AG04450 (cell line): ENCODE measurements at places on chromosomes 3 and 15.

DNA sequence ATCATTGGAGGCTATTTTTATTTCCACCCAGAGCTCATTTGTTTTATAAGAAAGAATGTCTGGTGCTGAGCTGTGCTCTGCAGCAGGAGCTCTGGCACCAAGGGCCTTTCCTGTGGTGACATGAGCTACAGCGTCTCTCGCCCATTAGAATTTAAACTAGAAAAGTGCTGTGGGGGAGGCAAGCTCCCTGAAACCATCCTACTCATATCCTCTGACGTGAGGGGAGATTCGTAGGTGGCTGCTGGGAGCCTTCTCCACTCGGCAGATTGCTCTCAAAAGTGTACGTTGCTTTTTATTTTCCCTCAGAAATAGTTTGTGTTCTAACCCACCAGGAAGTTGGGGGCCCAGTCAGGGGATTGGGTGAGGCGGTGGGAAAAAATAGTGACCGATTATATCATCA lies 76.3 kb upstream of the ARHGEF3 start:
- no peak for DNase-seq

DNA sequence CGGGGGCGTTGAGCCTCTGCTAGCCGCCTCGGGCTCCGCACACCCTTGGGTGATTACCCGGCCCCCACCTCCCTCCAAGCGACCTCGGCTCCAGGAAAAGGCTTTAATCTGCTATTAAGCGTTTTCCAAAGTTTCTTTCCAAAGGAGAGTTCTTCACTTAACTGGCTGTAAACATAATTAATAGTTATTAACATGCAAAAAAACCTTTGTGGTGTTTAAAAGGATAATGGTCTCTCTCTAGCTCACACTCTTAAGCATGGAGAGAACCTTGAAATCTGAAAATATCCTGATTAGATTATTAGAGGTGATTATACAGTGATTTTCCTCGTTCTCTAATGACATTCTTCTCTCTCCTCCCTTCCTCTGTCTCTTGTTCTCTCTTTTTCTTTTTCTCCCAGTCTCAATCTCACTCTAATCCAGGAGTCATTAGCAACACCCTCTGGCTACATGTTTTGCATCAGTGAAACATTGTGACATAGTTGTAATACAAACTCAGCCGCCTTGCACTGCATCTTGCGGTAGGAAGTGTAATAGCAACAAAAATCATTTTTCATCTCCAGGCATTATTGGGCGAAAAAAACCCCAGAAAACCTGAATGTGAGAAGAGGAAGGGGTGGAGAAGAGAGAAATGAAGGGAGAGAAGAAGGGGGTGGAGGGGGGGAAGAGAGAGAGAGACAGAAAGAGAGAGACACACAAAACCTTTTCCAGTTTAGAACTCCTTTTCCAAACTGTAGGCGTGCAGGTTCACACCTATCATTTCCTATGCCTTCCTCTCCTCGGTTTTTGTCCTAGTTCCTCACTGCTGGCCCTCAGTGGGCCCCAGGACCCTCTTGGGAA lies 24.4 kb downstream of the NR2F2 start:
- no peak for DNase-seq

DNA sequence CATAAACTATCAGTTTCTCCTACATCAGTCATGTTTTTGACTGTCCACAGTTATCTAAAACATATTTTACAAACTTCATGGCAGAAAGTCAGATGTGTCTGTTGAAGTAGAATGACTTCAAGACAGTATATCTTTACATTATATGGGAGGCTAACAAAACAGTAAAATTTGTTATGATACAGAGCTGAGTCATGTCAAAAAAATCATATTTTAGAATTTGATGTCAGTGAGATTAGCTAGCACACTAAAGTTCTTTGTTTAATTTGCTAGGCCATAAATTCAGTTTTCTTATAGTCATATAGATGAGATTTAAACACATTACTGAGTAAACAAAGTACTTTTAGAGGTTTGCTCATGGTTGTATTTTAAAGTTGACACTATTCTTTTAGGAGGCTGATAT lies 80.3 kb upstream of the IGSF10 start:
- DNase-seq: no peak

- no peak for DNase-seq
Observed at GRCh38 chr3:37582086-37582485, 279.6 kb upstream of the CTDSPL start.

- DNase-seq: no peak
Observed at GRCh38 chr3:17213102-17213501, 328.3 kb downstream of the PLCL2 start.

GRCh38 chr3:50122661-50123391 lies 32.3 kb upstream of the SEMA3F start:
- DNase-seq: no peak

DNA sequence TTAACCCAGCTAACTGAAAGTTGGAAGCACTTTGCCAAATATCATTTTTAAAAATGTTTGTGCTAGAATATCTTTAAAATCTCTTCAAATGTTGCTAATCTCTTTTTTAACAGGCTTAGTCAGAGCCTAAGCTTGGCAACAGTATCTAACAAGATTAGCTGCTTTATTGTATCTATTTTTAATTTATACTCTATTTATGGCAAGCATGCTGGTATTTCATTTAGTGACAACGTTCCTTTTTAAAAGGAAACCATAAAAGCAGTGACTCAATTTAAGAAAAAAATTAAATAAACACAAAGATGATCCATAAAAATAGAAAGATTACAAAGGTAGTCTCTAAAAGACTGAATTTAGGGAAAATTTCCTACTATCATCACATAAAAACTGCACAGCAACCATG lies 40.5 kb downstream of the SLC12A6 start:
- DNase-seq: no peak

DNA sequence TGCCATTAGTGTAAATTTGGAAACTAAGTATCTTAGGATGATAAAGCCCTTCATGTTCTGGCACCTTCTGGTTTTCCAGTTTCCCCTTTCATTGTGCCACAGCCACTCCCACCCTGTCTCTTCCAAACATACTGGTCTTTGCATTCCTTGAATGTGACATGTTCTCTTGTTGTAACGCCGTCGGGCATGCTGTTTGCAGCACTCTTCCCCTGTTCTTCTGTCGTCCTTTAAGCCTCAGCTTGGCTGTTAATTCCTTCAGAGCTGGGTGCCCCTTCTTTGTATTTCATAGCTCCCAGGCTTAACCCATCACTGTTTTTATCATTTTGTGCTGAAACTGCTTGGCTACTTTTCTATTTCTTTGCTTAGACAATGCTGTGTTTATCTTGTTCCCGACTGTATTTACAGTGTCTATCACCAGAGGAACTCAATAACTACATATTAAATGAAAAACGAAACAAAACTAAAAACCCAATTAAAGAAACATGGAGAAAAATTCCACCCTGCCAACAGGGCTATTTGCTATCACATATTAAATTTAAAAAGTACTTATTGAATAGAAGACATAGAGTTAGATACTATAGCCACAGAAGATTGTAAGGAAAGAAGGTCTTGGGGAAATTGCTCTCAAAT lies 95.4 kb upstream of the KCNAB1 start:
- DNase-seq: no peak

DNA sequence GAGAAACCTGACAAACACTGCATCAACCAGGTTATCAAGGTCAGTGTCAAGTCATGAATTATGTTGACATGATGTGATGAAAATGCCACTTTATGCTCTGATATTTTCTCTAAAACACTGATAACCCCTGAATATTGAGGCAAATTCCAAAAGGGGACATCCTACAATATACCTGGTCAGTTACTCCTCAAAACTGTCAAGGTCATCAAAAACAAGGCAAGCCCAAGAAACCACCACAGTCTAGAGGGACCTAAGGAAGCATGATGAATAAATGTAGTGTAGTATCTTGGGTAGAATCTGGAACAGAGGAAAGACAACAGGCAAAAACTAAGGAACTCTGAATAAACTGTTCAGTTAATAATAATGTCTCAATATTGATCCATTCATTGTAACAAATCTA lies 275.3 kb upstream of the THRB start:
- DNase-seq: no peak

GRCh38 chr15:48058371-48058770 lies 62.4 kb upstream of the SLC24A5 start:
- no peak for DNase-seq

DNA sequence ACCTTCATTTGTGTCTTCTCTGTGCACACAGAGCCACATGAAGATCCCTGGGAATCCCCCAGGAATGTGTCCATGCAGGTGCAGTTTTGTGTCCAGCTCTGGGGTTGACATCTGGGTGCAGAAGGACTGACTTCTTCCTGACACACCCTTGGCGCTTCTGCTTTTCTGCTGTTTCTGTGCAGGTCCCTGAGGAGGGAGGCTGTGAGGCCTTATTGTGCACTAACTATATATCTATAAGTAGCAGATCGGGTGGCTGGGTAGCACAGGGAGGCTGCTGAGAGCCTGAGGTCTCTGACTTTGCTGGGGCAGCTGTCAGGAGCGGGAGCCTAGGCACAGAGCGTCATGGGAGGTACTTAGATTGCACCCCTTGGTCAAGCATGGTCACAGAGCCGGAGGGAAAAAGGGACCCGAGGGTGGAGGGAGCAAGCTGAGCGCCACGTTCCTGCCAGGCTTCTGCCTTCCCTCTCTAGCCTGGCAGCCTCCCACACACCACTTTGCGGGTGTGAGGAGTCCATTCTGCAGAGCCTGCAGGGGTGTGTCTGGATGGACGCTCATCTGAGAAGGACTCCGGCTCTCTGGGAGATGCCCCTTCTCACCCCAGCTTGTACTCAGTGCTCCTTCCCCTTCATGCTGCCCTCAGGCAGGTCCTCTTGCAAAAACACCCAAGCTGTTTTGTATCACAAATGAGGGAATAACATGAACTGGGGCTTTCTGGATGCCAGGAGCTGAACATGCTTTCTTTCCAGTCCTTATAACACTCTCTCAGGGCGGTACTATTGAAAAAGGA lies 23.9 kb downstream of the CCDC33 start:
- DNase-seq: no peak

DNA sequence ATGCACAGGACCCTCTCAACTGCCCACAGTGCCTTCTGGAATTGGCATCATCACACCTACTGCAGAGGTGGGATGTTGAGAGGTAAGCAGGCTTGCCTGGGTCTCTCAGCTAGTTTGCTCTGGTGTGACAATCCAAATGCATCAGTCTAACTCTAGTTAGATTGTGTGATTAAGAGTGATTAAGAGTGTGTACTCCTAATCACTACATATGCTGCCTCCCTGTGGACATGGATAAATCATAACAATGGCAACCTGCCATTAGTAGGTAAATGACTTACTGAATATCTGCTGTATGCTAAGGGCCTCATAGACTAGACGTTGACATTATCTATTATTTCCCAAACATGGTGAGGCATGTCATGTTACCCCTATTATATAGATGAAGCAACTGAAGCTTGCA lies 342.1 kb downstream of the OCA2 start:
- no peak for DNase-seq

DNA sequence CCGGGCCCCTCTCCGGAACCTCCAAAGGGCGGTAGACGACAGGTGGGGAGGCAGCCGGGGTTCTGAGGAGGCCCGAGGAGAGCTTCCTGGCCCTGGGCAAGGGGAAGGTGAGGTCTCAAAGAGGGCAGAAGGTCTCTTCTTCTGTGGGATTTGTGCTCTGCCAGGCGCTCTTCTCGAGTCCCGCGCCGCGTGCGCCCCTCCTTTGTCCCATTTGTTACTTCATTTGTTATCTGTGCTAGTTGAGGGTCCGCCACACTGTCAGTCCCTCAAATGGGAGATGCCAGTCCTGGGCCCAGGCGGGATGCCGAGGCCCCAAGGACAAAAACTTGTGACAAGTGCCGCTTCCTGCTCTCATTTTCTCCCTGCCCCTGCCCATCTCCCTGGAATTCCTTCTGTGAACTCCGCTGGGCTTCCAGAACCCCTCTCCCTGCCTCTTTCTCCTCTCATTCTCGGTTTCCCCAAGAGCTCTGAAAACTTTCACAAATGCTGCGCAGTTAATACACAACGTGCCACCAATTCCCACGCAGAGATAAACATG lies 1.5 kb downstream of the ST8SIA2 start:
- DNase-seq: no peak

DNA sequence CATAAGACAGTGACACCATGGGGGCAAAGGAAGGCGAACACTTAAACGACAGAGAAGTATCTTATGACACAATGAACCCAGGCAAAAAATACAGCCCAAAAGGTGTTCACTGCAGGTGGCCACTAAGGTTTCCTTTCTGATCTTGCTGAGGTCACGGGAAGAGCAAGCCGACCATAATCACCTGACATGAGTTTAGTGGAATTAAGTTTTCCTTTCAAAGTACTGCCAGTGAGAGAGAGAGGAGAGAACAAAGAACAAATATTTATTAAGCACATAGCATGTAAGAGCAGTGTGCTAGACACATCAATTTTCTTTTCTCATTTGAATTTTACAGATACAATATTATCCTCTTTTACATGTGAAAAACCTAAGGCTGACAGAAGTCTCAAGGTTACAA lies 102.3 kb downstream of the NR1I2 start:
- DNase-seq: no peak

GRCh38 chr15:88636050-88636449 lies 2.8 kb upstream of the ISG20 start:
- DNase-seq: no peak

DNA sequence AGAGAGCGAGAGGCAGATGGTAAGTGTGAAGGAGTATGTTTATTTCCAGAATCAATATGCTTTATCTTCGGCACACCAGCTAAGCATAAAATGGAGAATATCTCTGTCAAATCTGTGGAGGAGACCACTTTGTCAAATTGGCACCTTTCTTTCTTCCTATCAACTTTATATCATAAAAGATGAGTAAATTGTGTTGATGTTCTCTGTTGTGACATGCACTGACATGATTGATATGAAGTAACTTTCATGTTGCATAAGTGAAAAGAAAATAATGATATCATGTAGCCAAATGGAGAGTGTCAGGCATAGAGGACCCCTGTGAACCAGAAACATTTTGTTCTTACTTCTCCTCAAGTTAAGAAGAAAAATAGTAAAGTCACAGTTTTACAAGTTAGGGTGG lies 753.8 kb downstream of the ZNF385D start:
- no peak for DNase-seq

DNA sequence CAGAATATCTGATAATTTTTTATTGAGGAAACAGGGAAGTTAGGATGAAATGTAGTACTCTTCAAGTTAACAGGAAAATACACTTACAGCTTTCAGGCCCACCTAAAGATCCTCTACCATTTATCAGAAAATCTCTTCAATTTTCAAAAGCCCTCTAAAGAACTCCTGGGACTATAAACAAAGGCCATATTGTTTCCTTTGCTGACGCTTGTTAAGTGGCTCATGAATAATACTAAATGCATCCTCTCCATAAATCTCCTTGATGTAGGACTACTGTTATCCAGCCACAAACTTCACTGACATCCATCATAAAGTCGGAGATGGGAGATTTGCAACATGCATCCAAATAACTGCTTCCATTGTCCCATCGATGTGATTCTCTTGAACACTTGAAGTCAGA lies 326.5 kb downstream of the ZIC1 start:
- DNase-seq: no peak

- no peak for DNase-seq
Observed at GRCh38 chr3:119596398-119596797, 1.3 kb upstream of the PLA1A start.

GRCh38 chr3:181721046-181721875 lies 9.5 kb downstream of the SOX2 start:
- DNase-seq: no peak

- no peak for DNase-seq
Observed at GRCh38 chr3:182913889-182914288, 66.4 kb downstream of the DCUN1D1 start.
